Keratinocyte (primary cell): ENCODE measurements at places on chromosomes 2 and 18. TPM values are rescaled to one million over a fixed set of nuclear protein-coding genes. Genes with fewer than 3 reads are reported as not detected.

- no peak for DNase-seq
These were observed 59.1 kb downstream of the ACSL3 start for GRCh38 chr2:222919841-222920526.

GRCh38 chr2:170213651-170214050, 35.7 kb downstream of the MYO3B start:
- DNase-seq: no peak

DNA sequence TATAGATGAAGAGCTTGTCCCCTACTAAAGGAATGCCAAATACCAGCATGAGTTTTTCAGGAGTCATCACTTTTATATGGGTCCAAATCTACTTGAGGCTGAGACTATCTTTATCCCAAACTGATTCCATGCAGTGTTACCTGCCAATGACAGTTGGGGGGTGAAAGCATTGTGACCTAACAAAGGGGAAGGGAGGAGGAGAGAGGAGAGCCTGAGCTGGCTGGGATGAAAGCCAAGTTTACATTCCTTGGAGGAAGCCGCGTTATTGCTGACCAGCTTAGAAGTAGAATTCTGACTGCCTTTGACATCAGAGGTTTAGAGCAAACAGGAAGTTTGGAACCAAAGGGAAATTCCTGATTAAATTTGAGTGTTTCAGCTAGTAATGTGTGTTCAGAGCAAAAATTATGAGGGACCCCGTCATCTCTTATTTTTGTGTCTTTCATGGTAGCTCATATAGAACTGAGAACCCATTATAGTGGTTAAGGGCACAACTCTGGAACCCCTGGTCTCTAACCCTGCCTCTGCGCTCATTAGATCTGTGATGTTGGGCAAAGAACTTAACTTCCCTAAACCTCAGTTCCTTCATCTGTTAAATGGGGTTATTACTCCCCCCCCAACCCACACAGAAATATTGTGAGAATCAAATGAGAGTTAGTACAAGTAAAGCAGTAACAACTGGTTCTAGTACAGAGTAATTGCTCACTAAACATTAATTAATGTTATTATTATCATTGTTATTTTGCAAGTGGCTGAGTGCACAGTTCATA, 199.3 kb upstream of the EPAS1 start:
- DNase-seq: peak; percentile 66

DNA sequence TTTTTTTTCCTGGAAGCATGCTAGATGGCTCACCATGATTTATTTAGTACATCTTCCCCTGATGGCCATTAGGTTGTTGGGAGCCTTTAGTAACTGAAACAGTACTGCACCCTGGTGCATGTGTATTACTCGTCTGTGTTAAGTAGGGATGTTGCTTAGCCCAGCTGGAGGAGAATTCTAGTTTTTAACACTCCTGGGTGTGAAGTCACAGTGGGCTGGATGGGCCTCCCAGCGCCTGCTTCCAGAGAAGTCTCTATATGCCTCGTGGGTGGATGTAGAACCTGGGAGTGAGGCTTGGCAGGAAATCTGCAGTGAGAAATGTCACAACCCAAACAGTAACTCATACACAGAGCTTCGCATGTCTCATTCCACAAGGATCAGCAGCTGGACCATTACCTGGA, 28.9 kb upstream of the NT5DC4 start:
- DNase-seq: no peak

DNA sequence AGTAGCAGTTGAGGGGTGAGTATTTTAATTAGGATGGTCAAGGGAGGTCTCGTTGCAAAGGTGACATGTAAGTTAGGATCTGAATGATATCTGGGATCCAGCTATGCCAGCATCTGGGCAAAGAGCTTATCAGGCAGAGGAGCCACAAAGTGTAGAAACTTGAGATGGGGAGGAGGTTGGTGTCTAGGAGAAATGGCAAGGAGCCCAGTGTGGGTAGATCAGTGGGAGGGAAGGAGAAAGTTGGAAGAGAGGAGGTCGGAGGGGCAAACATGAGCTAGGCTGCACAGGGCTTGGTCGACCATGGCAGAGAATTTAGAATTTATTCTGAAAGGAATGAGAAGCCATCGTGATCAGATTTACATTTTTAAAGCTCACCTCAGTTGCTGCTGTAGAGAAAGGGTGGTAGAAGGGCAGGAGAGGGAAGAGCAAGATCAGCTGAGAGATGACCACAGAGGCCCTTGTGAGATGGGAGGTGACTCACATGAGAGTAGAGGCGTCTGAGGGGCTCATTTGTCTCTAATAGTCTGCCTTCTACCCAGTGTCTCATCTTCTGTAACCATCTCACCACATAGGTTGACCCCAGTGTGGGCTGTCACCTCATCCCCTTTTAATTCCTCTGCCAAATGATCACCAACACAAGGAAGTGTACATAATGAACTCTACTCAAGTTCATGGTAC, 170.0 kb downstream of the ETAA1 start:
- DNase-seq: no peak

CTDSP1 gene
- polyA plus RNA-seq: 38.7 to 47.1 TPM (median 46.4 TPM) in 3 replicates

DNA sequence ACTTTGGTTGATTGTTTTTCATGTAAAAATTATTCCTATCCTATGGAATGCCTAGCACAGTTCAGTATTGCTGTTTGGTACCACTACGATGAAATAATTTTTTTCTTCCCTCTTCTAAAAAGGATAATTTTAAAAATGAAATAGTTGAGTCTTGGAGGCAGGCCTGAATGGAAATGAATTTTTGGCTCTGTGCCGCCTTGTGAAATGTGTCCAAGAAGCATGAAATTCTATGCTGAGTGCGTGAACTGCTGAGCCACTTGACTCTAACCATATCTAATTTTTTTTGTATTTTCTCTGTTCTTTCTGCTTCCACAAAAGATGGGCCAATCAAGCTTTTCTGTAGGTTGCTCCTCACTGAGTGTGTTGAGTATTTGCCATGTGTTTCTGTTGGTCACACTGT, 95.0 kb downstream of the PRPF40A start:
- no peak for DNase-seq
